Inflammatory macrophage treated with lipopolysaccharide for 1 hour (primary cell): ENCODE measurements at places on chromosomes 2 and 18.

DNA sequence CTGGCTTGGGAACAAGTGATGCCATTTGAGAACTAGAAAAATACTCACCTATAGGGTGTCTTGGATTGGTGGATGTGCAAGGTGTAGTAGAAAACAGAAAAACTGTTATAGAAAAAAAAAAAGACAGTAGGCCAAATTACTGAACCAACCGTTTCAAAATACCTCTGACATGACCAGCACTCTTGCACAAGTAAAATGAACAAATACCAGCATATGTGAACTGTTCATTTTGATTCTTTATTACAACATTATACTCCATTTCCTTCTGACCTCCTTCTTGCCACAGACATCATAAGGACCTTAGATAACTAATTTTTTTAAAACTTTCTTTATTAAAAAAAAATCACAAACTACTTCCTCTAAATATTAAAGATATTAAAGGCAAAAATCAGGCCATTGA lies 125.5 kb downstream of the ATAD2B start:
- DNase-seq: peak; percentile 85

- DNase-seq: no peak
Measured at GRCh38 chr2:160387558-160388262, 105.9 kb downstream of the RBMS1 start.

GRCh38 chr2:9200633-9201015 lies 6.0 kb upstream of the ASAP2 start:
- no peak for DNase-seq

- DNase-seq: no peak
Measured at GRCh38 chr18:23811176-23811575, 121.9 kb downstream of the LAMA3 start.

- no peak for DNase-seq
Measured at GRCh38 chr2:118442046-118442445, 353.8 kb downstream of the INSIG2 start.

- DNase-seq: no peak
Measured at GRCh38 chr18:4510160-4510559, 55.1 kb upstream of the DLGAP1 start.

DNA sequence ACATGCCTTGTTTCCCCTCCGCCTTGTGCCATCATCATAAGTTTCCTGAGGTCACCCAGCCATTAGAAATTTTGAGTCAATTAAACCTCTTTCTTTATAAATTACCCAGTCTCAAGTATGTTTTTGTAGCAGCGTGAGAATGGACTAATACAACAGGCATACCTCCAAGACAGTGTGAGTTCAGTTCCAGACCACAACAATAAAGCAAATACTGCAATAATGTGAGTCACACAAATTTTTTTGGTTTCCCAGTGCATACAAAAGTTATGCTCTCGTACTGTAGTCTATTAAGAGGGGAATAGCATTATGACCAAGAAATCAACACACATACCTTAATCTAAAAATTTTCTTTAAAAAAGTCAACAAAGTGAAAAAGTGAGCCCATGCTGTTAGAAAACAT lies 217.2 kb downstream of the NR4A2 start:
- no peak for DNase-seq

GRCh38 chr2:48397281-48397680 lies 132.7 kb upstream of the STON1 start:
- no peak for DNase-seq

- no peak for DNase-seq
Measured at GRCh38 chr2:20565623-20566236, 85.2 kb downstream of the HS1BP3 start.

DNA sequence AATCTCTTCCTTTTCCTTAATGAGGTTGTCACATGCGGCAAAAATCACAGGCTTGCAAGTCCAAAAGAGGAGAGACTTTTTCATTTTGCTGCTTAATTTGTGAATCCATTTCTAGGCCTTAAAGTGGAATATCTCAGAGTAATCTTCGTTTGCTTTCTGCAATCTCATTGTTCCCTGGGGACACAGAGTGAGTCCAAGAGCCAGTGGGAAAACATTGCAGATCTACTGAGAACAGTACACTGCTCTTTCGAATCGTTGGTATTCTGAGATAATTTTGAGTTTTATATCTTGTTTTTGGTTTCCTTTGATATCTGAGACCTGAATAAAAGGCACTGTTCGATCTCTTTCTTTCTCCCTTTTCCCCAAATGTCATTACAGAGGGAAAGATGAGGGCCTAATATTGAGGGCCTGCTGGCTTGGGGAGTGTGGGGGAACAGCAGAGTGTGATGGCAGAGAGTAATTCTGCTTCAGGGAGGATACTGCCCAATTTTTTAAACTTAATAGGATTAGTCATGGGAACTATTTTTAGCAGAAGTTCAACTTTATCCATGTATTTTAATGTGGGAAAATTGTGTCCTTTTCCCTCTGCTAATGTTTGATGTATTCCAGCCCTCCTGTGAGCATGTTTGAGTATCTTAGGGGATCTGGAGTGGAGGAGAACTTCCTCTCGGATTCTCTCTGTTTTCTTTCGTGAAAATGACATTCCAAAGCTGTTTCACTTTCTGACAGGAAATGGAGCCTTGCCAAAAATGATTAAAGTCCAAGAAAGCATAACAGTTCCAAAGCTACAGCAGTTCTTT lies 418.2 kb upstream of the ZEB2 start:
- DNase-seq: peak; percentile 22

- DNase-seq: no peak
Measured at GRCh38 chr2:47172156-47172921, 17.2 kb upstream of the STPG4 start.

DNA sequence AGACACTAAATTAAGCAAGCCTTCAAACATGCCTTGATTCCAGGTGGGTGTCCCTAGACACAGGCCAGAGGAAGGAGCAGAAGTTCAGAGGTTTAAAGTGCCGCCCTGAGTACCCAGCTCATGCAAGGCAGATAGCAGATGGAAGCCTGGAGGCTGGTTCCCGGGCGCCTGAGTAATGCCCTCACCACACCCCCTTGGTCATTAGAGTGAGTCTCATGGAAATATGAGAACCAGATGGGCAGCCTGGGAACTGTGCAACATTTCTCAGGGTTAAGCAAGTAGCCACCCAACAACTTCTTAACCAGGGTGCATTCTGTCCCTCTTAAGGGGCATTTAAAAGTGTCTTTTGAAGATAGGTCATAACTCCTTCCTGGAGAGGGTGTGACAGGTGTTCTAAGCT lies 44.1 kb downstream of the TGFA start:
- peak; percentile 38 for DNase-seq

- DNase-seq: no peak
Measured at GRCh38 chr18:45518311-45519155, 96.7 kb upstream of the SLC14A2 start.

DNA sequence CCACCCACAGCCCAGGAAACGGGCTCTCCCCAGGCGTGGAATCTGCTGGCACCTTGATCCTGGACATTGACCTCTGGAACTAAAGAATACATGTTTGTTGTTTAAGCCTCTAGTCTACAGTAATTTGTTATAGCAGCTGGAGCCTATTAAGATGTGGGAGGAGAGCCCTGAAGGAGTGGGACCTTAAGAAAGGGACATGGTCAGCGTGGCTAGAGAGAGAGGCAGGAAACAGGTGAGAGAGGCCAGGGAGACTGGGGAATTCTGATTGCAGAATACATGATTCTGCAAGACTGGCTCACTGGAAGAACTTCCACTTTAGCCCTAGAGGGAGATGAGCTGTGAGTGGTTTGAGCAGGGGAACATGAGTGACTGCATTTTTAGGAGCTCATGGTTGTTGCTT lies 83.2 kb downstream of the CD8B2 start:
- DNase-seq: peak; percentile 39

GRCh38 chr2:125581557-125581956 lies 1074.4 kb upstream of the GYPC start:
- no peak for DNase-seq

DNA sequence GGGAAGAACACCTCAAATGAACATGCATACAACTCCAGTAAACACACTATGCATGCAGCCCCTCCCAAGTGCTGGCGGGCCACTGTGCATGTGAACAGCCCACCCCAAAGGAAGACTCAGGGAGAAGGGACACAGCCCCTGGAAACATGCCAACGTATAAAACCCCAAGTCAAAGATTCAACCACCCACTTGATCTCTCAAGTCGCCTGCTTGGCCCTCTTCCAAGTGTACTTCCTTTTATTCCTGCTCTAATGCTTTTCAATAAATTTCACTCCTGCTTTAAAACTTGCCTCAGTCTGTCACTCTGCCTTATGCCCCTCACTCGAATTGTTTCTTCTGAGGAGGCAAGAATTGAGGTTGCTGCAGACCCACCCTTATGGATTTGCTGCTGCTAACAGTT lies 139.1 kb downstream of the C1D start:
- no peak for DNase-seq

DNA sequence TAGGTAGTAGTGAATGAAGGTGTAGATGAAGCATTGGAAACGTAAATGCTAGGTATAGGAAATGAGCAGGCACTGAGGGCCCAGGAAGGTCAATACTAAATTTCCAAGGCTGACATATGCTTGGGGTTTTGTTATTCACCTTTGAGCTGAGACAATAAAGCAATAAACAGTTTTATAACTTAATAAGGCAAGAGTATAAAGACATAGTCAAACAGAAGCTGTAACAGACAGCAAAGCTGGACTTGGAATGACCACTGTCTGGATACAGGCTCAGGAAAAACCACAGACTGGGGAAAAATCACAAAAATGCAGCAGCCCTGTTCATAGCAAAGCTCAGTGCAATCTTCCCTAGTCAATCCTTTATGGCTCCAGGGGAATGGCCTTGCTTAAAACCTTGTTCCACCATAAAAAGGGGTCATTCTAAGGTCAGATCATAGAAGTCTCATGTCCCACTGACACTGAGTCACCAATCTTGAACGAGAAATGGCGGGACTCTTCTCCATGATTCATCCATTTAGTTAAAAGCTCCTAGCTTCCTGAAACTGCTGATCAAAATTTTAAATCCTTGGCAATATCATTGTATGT lies 493.3 kb downstream of the CMPK2 start:
- DNase-seq: no peak

GRCh38 chr2:104744537-104744936 lies 109.4 kb upstream of the POU3F3 start:
- no peak for DNase-seq

GRCh38 chr18:9321017-9321452 lies 13.5 kb upstream of the TWSG1 start:
- no peak for DNase-seq

DNA sequence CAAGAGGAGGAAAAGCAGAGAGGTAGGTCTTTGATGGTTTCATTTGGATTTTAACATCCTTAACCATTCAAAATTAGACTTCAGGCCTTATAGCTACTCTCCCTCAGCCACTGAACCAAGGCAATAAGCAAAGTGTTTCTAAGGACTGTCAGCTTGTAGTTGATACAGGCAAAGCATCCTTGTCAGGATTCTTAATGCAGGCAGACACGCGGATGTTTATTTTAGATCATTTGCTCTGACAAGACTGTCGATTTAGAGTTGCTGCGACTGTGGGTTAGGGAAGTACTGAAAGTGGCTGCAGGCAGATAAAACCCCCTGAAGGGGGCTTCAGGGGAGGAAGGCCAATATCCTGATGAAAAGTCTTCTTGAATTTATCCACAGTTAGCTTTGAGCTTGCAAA lies 46.6 kb downstream of the CDH20 start:
- DNase-seq: no peak

GRCh38 chr18:5746844-5747243 lies 148.5 kb downstream of the TMEM200C start:
- no peak for DNase-seq

DNA sequence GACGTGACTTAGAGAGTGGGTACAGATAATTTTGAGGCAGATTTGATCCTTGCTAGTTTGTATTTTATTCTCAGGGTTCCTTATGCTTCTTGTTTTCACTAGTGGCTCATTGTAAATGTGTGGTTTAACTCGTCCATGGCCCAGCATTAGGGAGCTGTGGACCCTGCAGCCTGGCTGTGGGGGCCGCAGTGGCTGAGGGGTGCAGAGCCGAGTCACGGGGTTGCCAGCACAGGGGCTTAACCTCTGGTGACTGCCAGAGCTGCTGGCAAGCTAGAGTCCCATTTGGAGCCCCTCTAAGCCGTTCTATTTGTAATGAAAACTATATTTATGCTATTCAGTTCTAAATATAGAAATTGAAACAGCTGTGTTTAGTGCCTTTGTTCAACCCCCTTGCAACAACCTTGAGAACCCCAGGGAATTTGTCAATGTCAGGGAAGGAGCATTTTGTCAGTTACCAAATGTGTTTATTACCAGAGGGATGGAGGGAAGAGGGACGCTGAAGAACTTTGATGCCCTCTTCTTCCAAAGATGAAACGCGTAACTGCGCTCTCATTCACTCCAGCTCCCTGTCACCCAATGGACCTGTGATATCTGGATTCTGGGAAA lies 269.9 kb downstream of the MYT1L start:
- DNase-seq: no peak

GRCh38 chr2:6412533-6413091 lies 453.1 kb downstream of the CMPK2 start:
- no peak for DNase-seq

- no peak for DNase-seq
Measured at GRCh38 chr2:227163485-227163997, 464 bp downstream of the COL4A4 start.

- no peak for DNase-seq
Measured at GRCh38 chr2:100539221-100539620, 23.6 kb upstream of the PDCL3 start.

GRCh38 chr2:180505203-180505602 lies 475.2 kb upstream of the UBE2E3 start:
- no peak for DNase-seq

GRCh38 chr18:38025433-38026038 lies 459.9 kb upstream of the CELF4 start:
- no peak for DNase-seq

DNA sequence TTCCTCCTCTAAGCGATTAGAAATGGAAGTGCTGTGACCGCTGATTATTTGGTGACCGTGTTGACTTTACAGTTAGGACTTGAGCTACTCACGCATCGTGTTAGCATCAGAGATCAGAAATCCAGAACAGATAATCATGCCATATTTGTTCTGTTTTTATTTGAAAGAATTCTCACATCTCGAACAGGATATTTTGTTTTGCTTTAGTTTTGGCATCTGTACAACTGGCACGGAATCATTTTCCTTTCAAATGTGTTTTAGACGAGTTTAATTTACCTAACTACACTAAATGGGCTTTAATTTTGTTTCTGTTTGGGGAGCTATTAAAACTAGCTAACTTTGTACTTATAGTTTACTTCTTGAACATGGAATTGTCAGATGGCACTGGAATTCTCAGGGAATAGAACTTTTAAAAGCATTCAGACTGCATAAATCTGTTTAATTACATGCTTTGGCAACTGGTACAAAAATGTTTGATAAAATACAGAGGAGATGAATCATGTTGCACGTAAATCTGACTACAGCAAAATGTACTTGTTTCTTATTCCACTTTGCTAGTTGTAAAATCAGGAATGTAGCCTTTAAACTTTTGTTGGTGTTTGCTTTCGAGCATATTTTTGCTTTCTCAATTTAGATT lies 1.4 kb downstream of the ITPRID2 start:
- peak; percentile 9 for DNase-seq
